ENCODE measurements at places on chromosomes 16 and 17.

GRCh38 chr16:50941681-50942080 lies 199.8 kb downstream of the CYLD start:
- no peak for DNase-seq

DNA sequence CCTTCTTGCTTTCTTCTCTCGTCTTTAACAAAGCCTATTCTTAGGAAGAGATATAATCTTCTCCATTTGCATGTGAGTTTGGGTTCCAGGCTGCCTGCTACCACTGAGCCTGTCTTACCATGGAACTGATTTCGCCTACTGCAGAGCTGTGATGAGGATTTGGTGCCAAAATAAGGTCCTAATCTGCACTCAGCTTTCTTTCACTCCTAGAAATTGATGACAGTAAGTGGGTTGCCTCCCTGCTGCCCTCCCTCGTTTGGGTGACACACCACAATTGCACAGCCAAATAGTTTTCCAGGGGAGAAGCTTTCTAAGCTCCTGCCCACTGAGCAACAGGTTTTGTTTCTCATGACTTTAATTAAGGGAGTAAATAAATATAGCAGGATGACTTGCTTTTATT lies 25.1 kb upstream of the ASIC2 start:
- DNase-seq, result no peak

GRCh38 chr16:12703935-12704334 lies 99.8 kb downstream of the CPPED1 start:
- DNase-seq, result peak; percentile 43

DNA sequence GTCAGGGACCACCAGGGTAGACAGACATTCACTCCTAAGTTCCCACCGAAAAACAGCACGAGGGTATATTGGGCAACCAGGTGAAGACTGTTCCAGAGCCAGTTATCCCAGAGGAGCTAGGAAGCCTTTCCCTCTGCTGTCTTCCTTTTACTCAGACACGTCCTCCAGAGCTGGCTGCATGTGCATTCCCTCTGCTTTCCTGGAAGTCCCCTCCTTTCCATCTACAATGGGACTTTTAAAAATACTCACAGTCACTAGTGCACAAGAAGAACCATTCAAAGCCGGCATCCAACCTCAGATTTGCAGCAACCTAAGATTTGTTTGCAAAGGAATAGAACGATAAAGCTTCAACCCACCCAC lies 32.5 kb upstream of the CRISPLD2 start:
- DNase-seq, result no peak

GRCh38 chr16:67673712-67674580 lies 7.3 kb downstream of the C16orf86 start:
- peak; percentile 54 for DNase-seq

DNA sequence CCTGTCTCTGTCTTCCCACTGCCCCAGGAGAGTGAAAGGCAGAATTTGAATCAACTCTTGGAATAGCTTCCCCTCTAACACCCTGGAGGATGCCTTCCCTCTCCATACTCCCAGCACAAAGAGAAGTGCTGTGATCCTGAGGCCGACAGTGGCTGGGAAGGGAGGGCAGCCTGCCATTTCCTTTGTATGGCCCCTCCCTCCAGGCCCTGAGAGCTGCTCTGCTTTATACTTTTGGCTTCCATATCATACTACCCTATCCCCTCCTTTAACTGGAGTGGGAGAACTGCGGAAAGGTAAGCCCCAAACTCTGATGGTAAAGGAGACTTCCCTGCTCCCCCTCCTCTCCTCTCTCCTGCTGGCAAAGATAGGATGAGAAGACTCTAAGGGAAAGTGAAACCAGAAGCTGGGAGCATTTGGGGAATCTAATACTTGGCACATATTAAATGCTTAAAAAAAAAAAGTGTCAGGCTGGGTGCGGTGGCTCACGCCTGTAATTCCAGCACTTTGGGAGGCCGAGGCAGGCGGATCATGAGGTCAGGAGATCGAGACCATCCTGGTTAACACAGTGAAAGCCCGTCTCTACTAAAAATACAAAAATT lies 4.1 kb upstream of the MED24 start:
- peak; percentile 49 for DNase-seq

- DNase-seq, result no peak
These were observed 48.4 kb upstream of the ALDH3A1 start for GRCh38 chr17:19796457-19796856.

GRCh38 chr17:51683291-51683690 lies 422.9 kb downstream of the UTP18 start:
- no peak for DNase-seq

DNA sequence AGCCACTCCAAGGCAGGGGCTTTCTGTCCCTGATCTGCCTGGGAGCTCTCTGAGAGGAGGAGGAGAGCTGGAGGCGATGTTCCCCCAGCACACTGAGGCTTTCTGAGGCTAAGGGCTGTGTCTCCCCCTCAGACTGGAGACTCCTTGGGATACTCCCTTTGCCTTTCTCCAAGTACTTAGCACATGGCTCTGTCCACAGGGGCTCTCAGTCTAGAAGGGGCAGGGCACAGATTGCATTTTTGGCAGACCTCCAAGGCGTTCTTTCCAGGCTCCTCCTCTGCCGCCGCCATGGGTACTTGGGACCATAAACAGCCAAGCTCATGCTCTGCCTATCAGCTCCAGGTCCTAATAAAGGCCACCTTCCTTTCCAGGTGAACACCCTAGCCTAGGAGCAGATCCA lies 1.8 kb upstream of the GIP start:
- DNase-seq, result peak; percentile 36

DNA sequence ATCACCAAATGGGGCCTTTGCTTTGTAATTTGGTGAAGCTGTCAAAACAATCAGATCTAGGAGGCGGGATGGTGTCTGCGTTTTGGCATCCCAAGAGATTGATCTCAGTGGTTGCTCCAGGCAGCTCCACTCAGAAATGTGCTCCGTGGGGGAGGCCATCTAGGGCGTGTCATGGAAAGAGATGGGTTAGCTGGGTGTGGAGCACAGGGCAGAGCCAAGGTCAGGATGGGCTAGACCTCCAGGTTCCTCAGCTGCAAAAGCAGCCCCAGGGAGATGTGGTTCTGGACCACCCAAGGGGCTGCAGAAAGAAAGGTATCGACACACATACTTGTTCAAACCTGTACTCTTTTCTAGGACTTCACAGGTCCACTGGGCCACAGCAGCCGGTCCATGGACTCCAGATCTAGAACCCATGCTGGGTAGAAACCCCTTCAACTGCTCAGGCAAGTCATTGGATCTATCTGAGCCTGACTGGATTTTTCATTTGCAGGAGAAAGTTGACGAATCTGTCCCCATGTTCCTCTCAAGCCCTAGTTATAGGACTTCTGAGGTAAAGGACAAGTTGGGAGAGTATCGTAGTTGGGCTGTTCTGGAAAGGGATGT lies 270.2 kb upstream of the RPL38 start:
- DNase-seq, result no peak

DNA sequence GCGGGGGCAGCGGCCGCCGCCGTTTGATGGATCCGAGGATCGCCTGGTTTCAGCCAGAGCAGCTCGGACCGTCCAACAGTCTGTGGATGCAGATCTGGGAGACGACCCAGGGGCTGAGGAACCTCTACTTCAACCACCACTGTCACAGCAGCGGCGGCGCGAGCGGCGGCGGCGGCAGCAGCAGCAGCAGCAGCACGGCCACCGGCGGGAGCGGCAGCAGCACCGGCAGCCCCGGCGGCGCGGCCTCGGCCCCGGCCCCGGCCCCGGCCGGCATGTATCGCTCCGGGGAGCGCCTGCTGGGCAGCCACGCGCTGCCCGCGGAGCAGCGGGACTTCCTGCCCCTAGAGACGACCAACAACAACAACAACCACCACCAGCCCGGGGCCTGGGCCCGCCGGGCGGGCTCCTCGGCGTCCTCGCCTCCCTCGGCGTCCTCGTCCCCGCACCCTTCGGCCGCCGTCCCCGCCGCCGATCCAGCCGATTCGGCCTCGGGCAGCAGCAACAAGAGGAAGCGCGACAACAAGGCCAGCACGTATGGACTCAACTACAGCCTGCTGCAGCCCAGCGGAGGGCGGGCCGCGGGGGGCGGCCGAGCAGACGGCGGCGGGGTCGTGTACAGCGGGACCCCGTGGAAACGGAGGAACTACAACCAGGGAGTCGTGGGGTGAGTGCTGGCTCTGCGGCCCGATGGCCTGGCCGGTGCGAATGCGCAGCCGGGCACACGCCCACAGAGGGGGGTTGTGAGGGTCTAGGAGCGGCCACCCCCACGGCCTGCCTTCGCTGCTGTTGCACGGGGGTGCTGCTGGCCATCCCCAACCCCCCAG lies 702 bp downstream of the TENT4B start:
- peak; percentile 45 for DNase-seq

- DNase-seq, result peak; percentile 20
These were observed 14.4 kb upstream of the EEF2K start for GRCh38 chr16:22191532-22192260.

DNA sequence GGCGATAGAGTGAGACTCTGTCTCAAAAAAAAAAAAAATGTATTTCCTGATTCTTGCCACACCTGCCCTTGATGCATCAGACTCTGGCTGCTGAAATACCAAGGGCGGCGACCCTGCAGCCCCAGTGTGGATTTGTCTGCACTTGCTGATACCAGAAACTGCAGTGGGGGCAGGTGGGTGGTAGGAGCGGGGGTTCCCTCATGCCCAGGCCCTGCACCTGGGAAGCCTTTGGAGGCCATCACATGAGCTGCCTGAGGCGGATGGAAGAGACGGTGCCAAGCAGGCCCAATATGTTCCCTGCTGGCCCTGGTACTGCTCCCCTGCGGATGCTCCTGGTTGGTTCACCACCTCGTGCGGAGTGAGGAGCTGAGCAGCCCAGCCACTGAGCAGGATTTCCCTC lies 50.6 kb downstream of the MARF1 start:
- DNase-seq, result no peak

DNA sequence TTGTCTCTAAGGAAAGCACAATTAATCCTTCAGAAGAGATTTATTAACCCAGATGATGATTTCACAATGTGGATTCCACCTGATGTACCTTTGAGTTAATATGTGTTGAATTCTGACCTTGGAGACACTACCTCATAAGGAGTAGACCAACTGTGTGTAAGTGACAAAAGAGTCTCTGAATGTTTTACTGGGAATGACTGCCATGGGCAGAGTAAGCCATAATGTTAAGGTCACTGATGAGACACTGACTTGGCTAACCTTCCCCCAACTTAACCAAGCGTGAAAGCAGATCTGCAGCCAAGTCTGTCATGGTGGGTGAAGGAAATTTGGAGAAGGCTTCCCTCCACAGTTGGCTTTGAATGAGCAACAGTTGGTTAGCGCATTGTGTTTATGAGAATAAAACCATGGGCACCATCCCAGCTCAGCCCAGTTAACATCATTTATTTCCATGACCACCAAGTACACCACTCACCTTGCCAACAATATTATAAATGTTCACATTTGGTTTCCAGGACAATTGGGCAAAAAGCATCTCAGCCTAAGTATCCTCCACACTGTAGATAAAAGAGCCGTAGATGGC lies 618.5 kb downstream of the KCNJ2 start:
- no peak for DNase-seq

- DNase-seq, result no peak
These were observed 1.2 kb upstream of the SEPTIN1 start for GRCh38 chr16:30383521-30383920.

- DNase-seq, result peak; percentile 50
These were observed at the start of gene DNASE1L2 for GRCh38 chr16:2236337-2237101. Gene DNASE1L2 (plus strand): TSS chr16:2236444. CDS start chr16:2236817, 373 bp downstream.

DNA sequence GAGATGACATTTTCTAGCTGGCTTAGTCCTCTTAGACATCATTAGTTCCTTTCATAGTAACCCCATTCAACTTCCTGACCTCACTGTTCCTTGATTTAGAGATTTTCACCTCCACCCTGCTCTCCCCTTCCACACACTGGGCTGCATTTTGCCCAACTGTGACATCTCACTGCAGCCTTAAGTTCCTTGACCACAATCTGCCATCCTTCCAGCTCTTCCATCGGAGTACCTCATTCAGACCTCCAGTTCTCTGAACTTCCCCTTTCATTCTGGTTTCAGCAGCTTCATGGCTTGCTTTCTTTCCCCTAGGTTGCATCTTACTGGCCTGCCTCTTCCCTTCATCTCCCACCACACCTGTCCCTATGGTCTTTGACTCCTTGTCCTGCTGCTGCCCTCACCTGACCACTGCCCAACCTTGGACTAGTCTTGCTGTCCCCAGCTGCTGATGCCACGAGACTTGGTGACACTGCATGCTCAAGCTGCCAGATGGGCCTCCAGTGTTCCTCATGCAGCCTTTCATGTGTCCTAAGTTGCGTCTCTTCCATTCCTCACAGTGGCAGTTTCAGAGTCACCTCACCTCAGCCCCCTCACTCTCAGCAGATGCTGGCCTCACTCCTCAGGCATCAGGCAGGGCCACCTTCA lies 40.8 kb downstream of the NUP88 start:
- no peak for DNase-seq

- no peak for DNase-seq
These were observed 29.7 kb downstream of the POLR3E start for GRCh38 chr16:22326771-22327445.

GRCh38 chr17:43658900-43659299 lies 2.8 kb downstream of the MEOX1 start:
- no peak for DNase-seq

Data from EH (cell line).